Thoracic aorta (tissue), 2 donors: ENCODE measurements at places on chromosomes 2 and 18. TPM values are rescaled to one million over a fixed set of nuclear protein-coding genes. Genes with fewer than 3 reads are reported as not detected.

DNA sequence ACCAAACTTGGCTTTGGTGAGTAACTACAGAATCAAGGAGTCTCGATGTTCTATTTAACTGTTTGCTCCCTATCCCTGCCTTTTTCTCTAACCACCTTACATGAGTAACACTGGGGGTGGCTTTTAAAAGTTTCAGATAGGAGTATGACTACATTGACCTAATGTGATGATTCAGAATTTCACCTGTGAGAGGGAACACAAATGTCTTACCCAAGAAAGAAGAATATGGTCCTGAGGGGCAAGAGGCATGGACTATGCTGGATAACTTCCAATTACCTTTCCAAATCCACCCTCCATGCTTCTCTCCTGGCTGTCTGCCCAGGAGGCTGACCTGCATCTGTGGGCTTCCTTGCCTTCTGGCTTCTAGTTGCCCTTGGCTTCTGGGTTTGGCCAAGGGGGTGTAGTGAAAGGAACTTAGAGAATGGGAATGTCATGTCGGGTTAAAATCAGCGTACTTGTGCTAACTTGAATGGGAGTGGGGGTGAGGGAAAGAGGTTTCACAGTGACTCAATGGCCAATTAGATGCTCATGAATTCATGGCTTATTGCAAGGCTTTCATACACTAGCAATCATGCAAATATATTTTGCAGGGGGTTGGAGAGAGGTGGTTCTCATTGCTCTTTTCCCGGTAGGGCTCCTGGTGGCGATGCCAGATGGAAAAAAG is 5.3 kb upstream of the IL36G start:
- DNase-seq, result no peak

Gene GLI2
- 5.4 TPM for total RNA-seq

DNA sequence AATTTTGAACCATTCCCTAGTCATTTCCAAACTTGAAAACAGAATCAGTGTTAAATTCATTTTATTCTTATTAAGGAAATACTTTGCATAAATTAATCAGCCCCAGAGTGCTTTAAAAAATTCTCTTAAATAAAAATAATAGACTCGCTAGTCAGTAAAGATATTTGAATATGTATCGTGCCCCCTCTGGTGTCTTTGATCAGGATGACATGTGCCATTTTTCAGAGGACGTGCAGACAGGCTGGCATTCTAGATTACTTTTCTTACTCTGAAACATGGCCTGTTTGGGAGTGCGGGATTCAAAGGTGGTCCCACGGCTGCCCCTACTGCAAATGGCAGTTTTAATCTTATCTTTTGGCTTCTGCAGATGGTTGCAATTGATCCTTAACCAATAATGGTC is 5.5 kb upstream of the MROH2A start:
- DNase-seq, result no peak

GRCh38 chr2:213932-214693 is 49.7 kb downstream of the SH3YL1 start:
- DNase-seq, result no peak

GRCh38 chr2:162403884-162404283 is 60.0 kb downstream of the GCA start:
- no peak for DNase-seq
